ENCODE measurements at places on chromosomes 4 and X. TPM values are rescaled to one million over a fixed set of nuclear protein-coding genes. Genes with fewer than 3 reads are reported as not detected.

The SPP1 gene
- 1.4 TPM for polyA plus RNA-seq

The GLOD5 gene
- not detected for polyA plus RNA-seq

The TRIM61 gene
- 0.29 TPM for polyA plus RNA-seq

The HTN1 gene
- not detected for polyA plus RNA-seq

The WNK3 gene
- 0.27 TPM for polyA plus RNA-seq

The HPGD gene
- 0.75 TPM for polyA plus RNA-seq

The EXOC1L gene
- not detected for polyA plus RNA-seq

The MFAP3L gene
- 10.2 TPM for polyA plus RNA-seq

The SYP gene
- 0.07 TPM for polyA plus RNA-seq

The NUDT11 gene
- 14.0 TPM for polyA plus RNA-seq

The DGKK gene
- not detected for polyA plus RNA-seq

The SPANXN4 gene
- polyA plus RNA-seq = not detected

The GPC4 gene
- polyA plus RNA-seq = 2.2 TPM

The MAP7D2 gene
- 0.35 TPM for polyA plus RNA-seq

The MPC1L gene
- polyA plus RNA-seq = not detected

The FAM200B gene
- 15.6 TPM for polyA plus RNA-seq

The RELL1 gene
- 4.1 TPM for polyA plus RNA-seq

The MAMLD1 gene
- polyA plus RNA-seq = 1.2 TPM

The MAOB gene
- polyA plus RNA-seq = 0.10 TPM

The IL13RA1 gene
- polyA plus RNA-seq = 27.8 TPM

The TAF1 gene
- polyA plus RNA-seq = 14.6 TPM

The ATP1B4 gene
- polyA plus RNA-seq = not detected

Measured in keratinocyte (primary cell).